ENCODE measurements at places on chromosomes 11 and 22.

DNA sequence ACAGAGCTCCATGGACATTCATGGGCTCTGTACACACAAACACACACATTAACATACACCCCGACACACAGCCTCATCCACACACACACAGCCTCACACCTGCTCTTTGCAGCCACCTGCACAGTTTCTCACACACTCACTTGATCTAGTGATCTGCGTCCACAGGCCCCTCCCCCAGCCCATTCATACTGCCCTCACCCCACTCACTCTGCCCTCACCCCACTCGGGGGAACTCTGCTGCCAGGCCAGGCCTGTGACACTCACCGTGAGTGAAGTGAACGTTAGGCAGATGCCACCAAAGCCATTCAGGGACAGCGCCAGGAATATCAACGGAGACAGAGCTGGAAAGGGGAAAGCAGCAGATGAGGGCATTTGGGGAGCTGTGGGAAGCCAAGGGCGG lies 15.0 kb downstream of the SLC43A1 start:
- DNase-seq: no peak

GRCh38 chr22:29769723-29770321 lies 2.7 kb downstream of the UQCR10 start:
- no peak for DNase-seq

DNA sequence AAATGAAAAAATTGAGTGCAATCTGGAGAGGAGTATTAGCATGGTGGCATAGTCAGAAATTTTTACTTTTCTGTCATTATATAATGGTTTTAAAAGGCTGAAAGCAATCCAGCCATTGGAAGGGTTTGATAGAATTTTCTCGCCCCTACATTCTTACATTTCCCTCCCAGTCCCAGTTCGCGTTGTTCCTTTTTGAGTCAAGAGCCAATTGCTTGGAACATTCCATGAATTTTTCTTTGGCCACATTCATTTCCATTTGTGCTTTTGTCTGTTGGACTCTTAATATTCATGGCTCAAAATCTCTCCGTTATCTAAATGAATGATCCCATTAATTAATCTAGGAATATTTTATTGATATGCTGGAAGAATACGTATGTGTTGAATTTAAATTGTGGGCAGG lies 66.0 kb downstream of the GRK3 start:
- DNase-seq: no peak

GRCh38 chr11:62757846-62758788 lies 3.3 kb upstream of the POLR2G start:
- no peak for DNase-seq

- no peak for DNase-seq
Measured at GRCh38 chr11:127393460-127393997, 393.0 kb upstream of the KIRREL3 start.

DNA sequence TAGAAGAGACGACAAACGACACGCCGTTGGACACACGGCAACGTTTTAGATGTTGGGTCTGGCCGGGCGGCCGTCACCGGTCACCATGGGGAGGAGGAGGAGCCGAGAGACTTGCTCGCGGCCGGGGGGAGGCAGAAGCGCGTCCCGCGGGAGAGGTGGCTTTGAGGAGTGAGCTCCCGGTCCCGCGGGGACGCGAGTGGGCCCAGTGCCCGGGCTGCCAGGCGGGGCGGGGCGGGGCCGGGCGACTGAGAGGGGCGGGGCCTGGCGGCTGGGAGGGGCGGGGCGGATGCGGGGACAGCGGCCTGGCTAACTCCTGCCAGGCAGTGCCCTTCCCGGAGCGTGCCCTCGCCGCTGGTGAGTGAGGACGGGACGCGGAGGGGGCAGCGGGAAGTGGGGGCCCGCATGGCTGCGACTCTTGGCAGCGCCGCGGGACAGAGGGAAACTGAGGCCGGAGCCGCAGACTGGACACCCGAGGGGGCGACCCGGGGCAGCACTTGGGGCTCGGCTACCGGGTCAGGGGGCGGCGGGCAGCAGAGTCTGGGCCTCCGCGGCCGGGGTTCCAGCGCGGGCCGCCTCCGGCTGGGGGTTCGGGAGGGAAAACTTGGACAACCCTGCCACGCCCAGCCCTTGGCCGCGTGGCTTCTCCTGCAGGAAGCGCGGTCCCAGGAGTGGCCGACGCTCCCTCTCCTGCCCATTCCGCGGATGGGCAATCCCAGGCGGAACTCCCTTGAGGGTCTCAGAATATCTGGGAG lies at the start of gene TSPO:
Gene TSPO (plus strand): TSS at position 309 of the 752 bp plus-strand sequence. CDS start 7,680 bp downstream, outside the sequence.
- DNase-seq: peak; percentile 11

DNA sequence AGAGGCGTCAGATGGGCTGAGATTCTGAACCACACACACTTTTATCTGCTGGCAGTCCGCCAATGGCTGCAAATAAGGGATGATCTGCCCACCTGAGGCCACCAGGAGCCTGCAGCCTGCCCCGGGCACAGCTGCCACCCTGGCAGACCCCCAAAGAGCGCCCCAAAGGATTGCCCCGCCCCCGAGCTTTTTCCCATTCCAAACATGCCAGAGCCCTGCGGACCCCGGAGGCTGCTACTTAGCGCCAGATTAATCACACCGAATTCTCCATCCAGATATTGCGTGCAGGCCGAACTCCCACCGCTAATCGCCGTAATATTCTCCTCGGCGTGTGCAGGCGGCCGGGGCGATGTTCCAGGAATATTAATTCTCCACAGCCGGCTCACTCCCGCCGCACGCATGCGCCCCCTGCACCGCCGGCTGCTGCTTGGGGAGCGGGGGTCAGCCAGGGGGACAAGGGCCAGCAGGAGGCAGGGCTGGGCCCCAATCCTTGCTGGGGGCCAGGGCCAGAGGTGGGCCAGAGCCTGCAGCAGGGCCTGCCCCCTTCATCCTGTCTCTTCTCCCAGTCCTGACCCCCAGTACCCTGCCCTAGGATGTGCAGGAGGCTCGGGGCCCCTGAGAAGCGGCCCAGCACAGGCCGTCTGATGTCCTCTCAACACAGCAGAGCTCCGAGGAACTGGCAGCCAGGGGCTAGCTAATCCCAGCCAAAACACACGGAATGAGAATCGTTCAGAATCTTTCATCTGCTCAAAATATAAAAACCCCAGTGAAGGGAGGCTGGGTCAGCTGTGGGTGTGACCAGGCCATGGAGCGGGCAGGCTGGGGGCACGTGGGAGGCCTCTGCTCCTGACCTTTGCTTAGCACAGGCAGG lies 19.5 kb upstream of the TCF20 start:
- no peak for DNase-seq

DNA sequence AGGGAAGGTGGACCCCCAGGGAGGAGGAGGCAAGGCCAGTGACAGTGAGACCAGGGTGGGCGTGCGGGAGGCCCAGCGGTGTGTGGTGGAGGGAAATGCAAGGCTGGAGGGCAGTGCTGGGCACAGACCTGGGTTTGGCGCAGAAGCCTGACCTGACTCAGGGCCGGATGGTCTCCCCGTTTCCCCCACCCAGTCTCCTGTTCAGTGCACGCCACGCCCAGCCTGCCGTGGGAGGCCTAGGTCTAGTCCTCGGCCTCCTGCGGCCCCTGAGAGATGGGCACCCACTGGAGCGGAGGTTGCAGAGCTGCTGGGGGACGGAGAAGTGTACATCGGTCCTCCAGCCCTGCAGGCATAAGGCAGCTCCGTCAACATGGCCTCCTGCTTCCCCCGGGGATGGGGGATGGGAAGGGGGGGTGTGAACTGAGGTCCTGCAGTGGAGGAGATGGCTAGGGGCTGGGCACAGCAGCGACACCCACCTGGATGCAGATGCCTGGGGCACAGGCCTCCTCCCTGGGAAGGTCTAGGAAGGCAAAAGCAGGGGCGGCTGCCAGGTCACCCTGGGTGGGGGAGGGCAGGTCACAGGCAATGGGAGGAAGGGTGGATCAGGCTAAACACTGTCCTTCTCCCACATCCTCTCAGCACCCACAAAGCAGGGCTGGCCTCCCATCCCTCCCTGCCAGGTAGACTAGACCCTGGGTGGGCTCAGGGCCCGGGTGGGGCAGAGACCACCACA lies 15.9 kb downstream of the IL17REL start:
- DNase-seq: no peak

DNA sequence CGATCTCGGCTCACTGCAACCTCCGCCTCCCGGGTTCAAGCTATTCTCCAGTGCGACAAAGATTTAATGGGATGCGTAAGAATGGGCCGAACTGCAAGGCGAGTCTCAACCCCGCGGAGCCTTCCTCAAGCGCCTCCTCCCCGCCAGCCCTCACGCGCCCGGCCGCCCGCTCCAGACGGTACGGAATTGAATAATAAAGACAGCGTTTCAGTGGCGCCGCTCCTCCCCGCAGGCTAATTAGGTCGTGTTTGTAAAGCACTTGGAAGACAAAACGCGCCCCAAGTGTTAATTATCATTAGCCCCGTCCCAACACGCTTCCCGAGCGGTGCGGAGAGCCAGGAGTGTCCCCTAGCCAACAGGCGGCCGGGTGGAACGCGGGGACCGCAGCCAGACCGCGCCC lies 192.0 kb downstream of the BUD13 start:
- DNase-seq: no peak

GRCh38 chr11:128576555-128576954 lies 10.8 kb downstream of the ETS1 start:
- no peak for DNase-seq

- DNase-seq: no peak
Measured at GRCh38 chr22:29130476-29130875, 57.6 kb downstream of the KREMEN1 start.

DNA sequence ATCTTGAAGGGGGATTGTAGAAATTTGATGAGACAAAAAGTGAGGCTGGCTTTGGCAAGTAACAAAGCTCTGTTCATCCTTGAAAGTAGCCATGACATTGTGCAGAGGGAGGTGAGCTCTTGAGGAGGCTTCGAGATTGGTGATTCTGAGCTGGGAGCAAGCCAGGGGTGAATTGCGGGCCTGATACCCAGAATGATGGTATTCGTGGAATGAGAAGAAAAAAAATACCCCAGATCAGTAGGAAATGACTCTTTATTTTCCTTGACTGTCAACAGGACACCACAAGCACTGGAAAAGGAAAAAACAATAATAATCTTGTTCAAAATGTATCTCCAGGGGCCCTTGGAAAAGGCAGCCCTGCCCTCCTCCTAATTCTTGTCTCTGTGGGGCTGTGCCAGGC lies 62.7 kb downstream of the TSPAN18 start:
- no peak for DNase-seq

GRCh38 chr11:47186700-47187695 lies 764 bp upstream of the PACSIN3 start:
- peak; percentile 50 for DNase-seq

- no peak for DNase-seq
Measured at GRCh38 chr22:39669432-39669831, 98.9 kb downstream of the CACNA1I start.

DNA sequence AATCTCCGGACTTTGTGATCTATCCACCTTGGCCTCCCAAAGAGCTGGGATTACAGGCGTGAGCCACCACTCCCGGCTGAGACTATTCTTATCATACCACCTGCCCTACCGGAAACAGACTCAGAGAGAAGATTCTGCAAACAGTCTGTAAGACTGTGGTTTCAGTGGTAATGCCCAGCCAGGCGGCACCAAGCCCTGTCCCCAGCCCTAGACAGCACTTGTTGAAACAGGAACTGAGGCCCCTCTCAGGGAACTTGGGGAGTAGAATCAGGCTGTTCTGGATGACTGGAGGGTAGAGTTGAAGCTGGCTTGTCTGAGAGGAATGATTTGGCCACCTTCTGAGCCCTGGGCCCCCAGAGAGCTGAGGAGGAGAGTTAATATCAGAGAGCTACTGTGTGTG lies 1.3 kb upstream of the INSC start:
- no peak for DNase-seq

DNA sequence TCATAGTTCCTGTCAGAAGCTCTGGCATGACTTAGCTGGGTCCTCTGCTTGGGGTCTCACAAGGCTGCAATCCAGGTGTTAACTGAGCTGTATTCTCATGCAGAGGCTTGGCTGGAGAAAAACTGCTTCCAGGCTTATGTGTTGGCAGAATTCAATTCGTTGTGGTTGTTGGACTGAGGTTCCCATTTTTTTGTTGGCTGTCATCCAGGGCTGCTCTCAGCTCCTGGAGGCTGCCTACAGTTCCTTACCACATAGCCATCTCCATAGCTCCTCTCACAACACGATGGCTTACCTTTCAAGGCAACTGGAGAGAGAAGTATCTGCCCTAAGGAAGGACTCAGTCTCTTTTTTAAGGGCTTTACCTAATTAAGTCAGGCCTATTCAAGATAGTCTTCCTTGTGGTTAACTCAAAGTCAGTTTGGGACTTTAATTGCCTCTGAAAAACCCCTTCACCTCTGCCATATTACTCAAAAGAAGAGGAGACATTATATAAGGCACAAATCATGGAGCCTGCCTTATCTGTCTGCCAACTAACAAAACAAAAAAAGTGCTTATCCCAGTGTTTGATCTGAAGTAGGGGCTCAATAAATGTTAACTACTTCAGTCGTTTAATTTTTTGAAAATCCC lies 35.2 kb downstream of the OR2AG2 start:
- no peak for DNase-seq

- no peak for DNase-seq
Measured at GRCh38 chr11:134555510-134555909, 143.5 kb upstream of the B3GAT1 start.

- no peak for DNase-seq
Measured at GRCh38 chr11:20031155-20032001, 128.9 kb downstream of the DBX1 start.

DNA sequence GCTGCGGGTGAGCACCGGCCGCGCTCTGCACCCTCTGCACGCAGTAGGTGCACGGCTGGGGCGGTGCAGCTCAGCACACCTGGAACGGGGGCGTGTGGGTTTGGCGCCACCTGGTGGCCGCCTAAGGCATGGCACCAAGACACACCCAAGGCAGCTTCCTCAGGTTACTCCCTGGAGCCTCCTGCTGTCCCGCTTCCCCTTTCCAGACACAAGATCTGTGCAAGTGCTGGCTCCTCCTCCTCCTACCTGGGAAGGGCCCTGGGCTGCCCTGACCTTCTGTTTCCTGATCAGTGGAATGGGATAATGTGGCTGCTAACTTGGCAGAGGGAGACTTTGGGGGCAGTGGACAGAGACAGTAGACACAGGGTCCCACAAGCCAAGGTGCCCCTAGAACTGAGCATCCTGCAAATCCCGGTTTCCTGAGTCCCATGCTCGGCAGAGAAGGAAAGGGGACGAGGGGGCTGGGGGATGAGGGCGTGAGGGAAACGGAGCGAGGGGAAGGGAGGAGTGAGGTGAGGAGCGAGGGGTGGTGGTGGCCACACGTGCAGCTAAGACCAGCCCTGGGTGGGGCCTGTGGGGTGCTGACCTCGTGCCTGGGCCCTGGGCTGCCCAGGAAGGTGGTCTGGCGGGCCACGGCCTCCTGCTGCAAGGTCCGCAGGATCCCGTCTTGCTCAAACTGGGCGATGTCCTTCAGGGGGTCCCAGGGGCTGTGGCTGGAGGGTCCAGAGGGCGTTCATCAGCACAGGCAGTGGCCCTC lies 34.8 kb upstream of the CARS1 start:
- no peak for DNase-seq

DNA sequence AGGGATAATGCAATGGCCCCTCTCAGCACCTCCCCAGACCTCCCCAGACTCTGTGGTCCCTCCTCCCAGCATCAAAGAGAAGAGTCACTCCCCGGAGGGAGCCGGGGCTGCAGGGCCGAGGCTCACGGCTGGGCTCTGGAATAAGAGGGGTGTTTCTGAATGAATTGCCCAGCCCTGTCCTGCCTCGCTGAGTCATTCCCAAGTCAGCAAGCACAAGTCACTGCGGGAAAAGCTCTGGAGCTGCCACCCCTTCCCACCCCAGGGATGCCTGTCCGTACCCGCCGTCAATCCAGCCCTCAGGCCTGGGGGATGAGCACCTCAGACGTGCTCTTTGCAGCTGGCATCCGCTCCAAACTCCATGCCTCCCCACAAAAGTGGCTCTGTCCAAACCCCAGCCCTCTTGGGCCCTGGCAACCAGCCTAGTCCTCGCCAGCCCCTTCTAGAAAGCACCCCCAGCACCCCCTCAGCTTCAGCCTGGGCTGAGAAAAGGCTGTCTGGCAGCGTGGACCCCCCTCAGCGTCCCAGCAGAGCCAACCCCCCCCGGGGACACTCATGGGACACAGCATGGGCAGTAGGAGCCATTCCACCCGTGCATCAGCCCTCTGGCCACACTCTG lies 22.7 kb downstream of the CELSR1 start:
- no peak for DNase-seq

All from NCI-H1930 (cell line).